ENCODE measurements at places on chromosomes 5 and 9.

- DNase-seq = no peak
Measured at GRCh38 chr5:123174916-123175481, 86.0 kb downstream of the PRDM6 start.

- DNase-seq = no peak
Measured at GRCh38 chr9:95478335-95478734, 38.4 kb downstream of the PTCH1 start.

DNA sequence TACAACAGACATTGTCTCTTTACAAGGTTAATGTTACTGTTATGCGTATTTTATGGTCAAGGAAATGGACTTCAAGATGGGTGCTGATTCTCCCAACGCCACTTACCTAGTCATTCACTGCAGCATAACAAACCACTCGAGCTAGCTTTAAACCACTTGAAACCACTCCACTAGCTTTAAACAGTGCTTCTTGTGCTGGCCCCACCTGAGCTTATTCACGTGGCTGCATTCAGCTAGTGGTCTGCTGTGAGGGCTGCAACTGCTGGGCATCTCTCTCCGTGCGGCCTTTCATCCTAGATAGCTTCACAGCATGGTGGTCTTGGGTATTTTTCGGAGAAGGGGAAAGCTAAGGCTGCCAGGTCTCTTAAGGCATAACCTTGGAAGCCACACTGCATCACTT lies 3.5 kb upstream of the HRH2 start:
- no peak for DNase-seq

DNA sequence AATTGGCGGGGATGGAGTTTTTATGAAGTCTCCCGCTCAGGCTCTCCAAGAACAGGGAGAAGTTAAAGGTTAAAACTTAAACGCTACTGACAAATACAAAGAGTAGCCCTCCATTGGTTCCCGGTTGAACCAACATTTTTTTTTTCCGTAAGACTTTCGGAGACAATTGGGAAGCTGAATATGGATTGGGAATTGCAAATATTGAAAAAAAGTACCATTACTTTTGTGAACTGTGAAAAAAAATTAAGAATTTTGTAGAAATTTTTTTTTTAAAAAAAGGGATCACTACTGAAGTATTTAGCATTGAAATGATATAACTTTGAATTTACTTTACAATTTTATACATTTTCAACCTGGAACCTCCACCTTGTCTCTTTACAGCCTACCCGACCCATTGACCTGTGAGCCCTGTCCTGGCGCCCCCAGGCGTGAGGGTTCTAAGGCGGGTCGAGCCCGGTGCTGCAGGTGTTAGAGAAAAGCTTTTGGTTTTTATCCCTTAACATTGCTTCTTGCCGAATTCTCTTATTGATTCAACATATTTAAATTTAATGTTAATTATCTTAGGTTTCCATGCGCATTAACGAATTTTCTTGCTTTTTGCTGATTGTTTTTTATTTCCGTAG lies 448 bp upstream of the ZNF782 start:
- no peak for DNase-seq

DNA sequence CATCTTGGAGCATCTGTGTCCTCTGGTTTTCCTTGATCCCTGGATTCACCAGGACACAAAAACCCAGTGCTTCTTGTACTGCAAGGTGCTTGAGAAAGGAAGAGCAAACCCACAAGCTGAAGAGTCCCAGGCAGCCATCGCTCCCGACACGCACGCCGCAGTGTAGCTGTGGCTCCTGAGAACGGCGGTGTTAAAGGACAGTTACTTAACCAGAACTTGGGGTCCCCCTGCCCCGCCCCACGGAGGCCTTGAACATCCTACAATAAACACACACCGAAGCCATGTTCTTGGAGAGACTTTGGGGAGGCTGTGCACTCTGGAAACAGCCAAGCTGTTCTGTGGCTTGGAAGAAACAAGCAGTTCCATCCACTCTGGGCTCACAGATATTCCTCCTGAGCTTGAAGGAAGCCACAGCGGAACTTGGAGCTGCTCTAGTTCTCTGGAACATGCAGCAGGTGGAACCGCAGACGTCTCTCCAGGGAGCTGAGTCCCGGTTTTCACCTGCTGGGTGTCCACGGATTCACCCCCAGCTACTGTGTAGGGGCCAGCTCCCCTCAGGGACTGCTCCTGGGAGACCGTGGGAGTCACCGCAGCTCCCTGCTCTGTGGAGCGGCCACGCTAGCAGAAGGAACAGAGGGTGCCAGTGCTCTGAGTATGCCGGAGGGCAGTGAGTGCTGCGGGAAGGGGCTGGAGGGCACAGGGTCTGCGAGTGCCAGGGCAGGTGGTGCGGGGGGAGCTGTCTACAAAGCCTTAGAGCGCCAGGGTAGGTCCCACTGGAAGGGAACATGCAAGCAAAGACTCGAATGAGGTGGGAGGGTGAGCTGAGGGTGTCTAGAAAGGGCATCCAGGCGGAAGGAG lies 107.3 kb downstream of the ADAMTS2 start:
- no peak for DNase-seq

DNA sequence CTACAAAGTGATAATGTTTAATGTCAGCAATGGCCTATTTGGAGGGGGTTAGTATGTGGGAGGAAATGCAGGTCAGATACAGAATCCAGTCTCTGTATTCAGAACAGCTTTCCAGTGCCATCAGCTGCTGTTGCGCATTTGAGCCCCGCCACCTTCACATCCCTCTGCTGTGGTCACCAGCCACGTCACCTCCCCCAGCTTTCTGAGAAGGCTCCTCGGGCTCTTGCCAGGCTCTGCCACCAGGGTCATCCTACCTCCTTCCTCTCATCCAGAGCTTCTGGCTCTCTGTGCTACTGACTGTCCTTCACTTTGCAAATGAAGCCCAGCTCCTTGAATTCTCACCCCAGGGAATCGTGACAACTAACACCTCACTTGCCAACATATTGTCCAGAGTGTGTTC lies 138.8 kb downstream of the PIK3R1 start:
- DNase-seq = no peak

GRCh38 chr9:92666912-92667532 lies 2.9 kb downstream of the IPPK start:
- no peak for DNase-seq

DNA sequence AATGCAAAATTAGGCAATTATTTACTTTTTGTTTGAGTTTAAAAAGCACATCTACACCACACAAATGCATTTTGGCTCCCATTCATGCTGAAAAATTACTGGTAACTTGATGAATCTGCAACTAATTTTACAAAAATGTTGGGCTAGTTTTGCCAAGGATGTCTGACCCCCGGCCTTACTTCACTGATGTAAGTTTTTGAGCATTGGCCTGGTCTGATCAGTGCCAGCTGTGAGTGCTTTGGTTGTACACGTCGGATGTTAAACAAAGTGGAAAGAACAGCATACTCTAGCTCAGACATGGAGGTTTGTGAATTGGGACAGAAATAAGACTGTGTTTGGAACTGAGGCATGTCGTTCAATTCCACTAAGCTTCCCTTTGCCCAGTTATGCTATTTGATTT lies 1044.2 kb downstream of the TLE4 start:
- DNase-seq = no peak

GRCh38 chr9:76873821-76874220 lies 32.1 kb downstream of the PRUNE2 start:
- no peak for DNase-seq

DNA sequence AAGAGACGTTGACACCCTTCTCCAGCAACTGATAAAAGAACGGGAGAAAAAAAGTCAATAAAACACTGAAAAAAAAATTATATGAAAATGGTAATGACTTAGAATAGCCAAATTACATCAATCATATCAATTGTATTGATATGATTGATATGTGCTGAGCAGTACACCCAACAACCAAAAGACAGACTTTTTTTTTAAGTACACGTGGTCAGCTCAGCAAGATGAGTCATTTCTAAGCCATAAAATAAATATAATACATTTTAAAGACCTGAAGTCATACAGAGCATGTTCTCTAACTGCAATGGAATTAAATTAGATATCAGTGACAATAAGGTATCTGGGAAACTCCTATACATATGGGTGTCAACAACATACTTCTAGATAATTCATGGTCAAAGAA lies 30.9 kb upstream of the OLFM1 start:
- DNase-seq = no peak

GRCh38 chr5:53350991-53351770 lies 129.2 kb upstream of the FST start:
- no peak for DNase-seq

GRCh38 chr5:121319292-121319691 lies 532.4 kb upstream of the FTMT start:
- DNase-seq = no peak

DNA sequence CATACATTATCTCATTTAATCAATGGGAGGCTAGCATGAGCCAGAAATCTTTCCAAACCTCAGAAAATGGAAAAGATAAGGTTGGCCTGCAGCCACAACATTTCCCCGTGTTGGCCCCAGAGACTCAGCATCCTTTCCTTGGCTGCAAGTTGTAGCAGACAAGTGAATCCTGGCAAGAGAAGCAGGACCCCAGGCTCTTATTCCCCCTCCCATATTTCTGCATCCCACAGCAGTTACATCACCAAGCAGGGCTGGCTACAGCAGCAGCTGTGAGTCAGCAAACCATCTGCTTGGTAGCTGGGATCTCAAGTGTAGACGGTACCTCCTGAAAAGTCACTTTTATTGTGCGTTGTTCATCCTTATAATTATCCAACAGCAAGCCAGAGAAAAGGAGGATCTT lies 212.4 kb downstream of the GNA14 start:
- no peak for DNase-seq

DNA sequence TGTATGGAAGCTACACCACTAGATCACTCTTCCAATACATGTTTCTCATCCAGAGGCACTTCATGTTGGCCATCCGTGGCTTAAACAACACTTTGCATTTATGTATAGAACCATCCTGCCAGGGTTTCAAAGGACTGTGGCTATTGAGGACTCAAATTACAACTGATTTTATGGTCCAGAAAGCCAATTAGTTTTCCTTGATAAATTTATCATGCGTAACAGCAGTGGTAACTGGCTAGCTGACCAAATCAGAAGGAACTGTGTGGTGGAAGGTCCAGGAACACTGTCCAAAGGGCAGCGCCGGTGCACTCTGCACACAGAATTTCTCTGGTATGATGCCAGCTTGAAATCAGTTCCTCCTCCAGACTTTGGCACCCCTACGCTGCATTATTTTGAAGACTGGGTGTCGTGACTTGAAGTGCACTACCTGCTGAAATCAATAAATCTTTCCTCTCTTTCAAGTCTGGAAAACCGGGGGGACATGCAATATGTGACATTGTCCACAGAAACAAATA lies 69.3 kb upstream of the TMEM252 start:
- DNase-seq = no peak

- no peak for DNase-seq
Measured at GRCh38 chr9:7479300-7479699, 320.3 kb downstream of the DMAC1 start.

GRCh38 chr9:107307331-107307730 lies 24.3 kb downstream of the RAD23B start:
- no peak for DNase-seq

- DNase-seq = no peak
Measured at GRCh38 chr5:153896117-153896516, 142.6 kb downstream of the FAM114A2 start.

DNA sequence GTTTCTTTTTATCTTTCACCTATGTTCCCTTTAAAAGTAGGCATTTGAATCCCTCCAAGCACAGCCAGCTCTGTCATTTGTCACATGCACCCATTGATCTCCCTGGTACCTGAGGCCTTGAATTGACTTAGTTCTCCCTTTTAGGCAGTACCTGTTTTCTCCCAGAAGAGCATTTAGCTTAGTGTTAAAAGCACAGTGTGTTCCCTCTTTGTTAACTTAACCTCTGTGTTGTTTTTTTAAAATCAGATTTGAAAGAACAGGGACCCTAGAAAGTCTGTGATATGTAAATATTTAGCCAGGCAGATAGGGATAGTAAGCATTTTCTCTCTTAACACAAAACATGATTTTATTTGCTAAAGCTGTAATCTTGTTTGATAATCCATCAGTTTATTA lies 113.8 kb upstream of the SPATA31D4 start:
- DNase-seq = no peak

GRCh38 chr9:135719472-135719871 lies 17.5 kb downstream of the KCNT1 start:
- DNase-seq = no peak

DNA sequence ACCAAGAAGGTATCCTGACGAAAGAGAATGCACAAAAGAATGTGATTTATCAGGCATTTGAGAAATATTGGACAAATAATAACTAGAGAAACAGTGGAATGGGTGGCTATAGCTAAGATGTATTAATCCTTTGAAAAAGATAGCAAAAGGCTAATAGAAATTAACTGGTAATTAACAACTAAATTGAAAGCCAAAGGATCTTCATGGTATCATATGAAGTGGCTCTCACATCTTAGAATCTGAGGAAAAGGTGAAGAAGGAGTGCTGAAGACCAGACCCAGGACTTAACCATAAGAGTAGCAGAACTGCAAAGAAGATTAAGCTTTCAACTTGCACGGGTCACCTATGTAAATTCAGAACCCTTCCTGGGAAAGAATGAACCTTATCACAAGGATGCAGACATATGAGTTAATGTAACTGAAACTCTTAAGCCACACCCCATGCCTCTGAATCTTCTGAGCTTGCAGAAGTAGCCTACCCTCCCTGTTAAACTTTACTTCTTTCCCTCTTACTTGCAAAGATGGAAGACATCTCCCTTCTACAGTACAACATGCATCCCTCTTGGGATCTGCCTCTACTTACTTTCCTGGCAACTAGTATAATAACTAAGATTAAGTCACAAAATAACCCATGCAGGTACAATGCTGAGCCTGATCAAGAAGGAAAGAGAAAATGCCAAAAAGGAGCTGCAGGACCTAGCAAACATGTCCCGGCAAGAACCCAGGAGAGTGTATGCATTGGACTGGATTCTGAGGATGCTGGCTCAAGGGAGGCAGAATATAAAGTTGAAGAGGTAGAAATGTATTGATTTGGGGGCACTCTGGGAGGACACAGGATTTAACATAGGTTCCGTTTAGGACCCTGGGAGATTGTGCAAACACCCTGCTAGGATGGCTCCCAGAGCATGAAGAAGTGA lies 395.5 kb upstream of the SLC30A5 start:
- no peak for DNase-seq

DNA sequence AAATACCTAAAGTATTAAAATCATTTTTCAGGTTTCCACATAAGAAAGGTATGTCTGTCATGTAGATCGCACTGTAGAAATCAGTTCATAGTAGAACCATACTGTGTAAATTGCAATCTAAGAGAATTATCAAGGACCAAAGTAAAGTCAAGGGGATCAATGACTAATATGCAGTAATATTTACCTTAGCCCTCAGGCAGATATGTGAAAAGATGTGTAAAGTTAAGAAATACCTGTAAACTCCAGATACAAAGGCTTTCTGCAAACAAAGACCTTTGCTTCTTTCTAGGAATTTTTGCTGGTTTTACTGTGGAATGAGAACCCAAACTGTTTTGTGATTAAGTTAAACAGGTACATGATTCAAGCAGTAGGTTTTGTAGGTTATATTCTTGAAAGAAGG lies 11.6 kb downstream of the POLK start:
- DNase-seq = no peak

Data from activated T-cell treated with anti-CD3 and anti-CD28 coated beads, Interleukin-2, amount 50 U/mL, for 1 hour (primary cell).